AG09319 (cell line): ENCODE measurements at places on chromosomes 4 and X.

DNA sequence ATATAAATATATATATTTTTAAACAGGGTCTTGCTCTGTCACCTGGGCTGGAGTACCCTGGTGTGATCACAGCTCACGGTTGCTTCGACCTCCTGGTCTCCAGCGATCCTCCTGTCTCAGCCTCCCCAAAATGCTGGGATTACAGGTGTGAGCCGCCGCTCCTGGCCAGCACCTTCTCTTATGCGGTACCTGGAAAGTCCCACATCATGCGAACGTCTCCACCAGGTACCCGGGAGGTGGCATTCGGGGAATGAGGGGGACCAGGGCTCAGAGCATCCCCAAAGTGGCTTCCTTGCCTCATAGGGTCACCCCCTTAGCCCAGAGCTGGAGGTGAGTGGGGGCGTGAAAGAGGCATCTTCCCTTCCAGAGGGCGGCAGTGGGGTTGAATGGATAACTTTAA is 84.0 kb upstream of the PPP2R3B start:
- no peak for DNase-seq

DNA sequence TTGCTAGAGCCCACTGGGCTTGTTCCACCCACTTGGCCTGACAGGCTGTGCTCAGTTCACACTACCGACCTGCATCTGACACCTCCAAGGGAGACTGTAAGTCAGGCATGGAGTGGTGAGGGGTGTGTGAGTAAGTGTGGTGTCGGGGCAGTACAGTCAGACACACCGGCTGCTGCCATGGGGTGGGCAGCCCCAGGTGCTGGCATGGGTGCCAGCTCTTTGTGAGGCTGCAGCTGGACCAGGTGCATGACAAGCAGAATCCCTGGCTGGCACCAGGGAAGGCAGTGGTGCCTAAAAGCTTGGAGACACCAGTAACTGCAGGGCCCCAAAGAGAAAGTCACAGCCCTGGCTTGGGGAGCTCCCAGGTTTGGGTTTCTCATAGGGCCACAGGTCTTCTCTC is 665.0 kb downstream of the SH3BGRL start:
- DNase-seq: no peak

GRCh38 chr4:78768452-78769180 is 7.5 kb upstream of the BMP2K start:
- no peak for DNase-seq

- DNase-seq: no peak
Measured at GRCh38 chr4:157514711-157515110, 294.2 kb downstream of the GRIA2 start.

DNA sequence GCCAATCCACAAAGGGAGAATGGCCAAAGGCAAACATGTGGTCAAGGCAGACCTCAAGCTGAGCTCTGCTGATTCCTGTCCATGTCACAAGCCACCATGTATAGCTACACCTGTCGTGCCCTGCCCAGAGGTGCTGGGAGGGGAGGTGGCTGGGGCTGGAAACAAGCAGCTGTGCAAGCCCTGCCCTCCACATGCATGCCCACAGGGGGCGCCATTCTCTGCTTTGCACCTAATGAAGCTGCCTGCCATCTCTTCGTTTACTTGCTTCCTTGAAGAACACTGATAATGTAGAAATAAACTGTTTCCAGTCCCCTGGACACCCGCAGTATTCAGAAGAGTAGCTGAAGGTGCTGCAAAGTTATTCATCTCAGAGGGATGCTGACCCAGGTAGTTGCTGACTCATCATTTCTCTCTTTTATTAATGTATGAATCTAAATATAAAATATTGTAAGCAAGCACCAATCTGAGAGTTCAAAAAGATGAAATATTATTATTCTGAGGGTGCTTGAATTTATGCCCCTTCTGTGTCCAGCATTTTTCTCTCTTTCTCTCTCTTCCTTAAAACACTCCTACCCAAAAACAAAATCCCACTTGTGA is 278.6 kb downstream of the ADGRA3 start:
- no peak for DNase-seq

GRCh38 chrX:116238567-116239255 is 68.2 kb downstream of the AGTR2 start:
- no peak for DNase-seq
